ENCODE measurements at places on chromosomes 11 and 22.

GRCh38 chr11:95499516-95500135, 268.6 kb upstream of the SESN3 start:
- DNase-seq, result no peak

DNA sequence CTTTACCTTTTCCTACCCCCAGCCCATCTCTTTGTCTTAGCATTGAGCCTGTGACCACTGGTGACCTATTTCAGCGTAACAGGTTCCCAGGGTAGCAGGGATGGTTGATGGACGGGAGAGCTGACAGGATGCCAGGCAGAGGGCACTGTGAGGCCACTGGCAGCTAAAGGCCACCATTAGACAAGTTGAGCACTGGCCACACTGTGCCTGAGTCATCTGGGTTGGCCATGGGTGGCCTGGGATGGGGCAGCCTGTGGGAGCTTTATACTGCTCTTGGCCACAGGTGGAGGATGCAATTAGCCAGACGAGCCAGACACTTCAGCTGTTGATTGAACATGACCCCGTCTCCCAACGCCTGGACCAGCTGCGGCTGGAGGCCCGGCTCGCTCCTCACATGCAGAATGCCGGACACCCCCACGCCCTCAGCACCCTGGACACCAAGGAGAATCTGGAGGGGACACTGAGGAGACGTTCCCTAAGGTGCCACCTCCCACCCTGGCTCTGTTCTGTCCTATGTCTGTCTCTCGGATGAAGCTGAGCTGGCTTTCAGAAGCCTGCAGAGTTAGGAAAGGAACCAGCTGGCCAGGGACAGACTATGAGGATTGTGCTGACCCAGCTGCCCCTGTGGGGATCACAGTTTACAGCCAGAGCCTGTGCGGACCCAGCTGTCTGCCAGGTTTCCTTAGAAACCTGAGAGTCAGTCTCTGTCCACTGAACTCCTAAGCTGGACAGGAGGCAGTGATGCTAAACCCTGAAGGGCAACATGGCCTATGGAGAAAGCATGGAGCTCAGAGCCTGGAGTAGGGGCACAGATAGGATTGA, 29.8 kb downstream of the PIK3IP1 start:
- DNase-seq, result no peak

DNA sequence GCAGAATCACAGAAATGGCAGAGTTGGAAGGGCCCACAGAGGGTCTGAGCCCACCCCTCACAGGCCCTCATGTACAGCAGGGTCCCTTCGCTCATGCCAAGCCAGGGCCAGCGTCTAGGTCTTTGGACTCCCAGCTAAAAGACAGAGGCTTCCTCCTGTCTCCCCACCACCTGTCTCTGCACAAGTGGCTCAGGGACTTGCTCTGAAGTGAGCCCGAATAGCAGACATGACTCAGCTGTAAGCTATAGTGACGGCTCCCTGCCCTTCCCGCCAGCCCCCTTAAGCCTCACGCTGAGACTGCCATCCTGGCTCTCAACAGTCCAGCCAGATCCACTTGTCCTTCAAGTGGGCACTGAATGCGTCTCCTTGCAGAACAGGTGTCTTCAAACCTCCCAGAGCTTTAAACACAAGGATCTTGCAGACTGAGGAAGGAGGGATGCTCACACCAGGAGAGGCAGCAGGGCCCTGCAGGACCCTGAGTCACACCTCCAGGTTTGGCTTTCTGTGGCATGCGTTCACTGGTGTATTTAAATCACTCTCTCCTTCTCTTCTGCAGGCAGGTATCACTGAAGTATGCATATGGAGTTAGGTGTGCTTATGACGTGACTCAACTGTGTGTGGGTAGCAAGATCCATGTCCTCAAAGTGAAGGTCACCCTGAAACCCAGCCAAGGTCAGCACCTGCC, 154.9 kb downstream of the CACNA1I start:
- DNase-seq, result no peak

GRCh38 chr11:122093731-122094275, 22.2 kb downstream of the BLID start:
- DNase-seq, result no peak

- DNase-seq, result no peak
These were observed 813.1 kb upstream of the CCDC179 start for GRCh38 chr11:23673366-23673765.

- no peak for DNase-seq
These were observed 8.7 kb downstream of the SELENOM start for GRCh38 chr22:31098632-31099110.

DNA sequence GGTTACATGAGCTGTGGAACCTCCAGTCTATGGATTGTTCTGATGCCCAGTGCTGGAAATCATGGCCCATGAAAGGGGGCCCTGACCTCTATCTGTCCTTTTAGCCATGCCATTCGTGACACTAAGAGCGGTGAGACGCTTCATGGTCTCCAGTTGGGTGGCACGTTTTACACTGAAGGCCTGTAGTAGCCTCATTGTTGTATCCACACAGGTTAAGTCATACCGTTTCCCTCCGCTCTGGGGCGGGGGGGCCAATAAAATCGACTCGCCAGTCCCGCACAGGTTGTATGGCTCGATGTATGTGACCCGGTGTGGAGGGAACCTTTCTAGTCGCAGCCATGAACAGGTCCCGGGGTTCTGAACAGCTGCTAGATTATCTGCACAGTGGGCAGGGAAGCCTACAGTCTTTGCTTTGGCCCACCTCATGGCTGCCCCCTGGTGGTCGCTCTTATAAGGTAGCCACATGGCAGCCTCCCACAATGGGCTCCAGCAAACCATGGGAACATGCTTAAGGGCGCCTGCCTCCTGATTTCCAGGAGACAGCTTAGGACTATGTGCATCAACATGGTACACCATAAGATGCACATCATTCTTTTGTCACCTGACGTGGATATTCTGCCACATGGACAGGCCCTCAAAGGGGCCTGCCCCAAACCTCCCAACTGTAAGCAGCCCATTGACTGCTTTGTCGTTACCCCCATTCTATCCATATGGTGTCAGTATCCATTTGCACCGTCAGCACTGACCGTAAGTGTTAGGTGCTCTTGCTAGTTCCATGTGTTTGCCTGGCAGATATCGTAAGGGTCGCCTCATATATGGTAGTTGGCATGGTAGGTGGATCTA, 19.7 kb upstream of the APOL3 start:
- peak; percentile 92 for DNase-seq

DNA sequence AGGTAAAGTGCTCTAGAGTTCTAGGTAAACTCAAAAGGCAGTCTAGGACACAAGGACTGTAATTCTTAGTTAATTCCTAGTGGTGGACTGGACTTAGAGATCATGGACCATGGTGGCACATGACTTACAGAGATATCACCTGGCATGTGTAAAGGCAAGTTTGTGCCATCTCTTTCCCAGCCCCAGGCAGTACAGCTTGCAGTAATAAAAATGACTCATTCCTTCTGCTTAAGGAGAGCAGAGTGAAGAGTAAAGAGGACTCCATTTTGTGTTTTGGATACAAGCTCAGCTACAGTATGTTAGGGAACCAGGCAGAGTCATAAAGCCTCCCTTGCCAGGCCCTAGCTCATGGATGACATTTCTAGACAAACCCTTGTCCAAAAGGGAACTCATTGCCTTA, 629.9 kb downstream of the JRKL start:
- no peak for DNase-seq

- DNase-seq, result no peak
These were observed 63.4 kb downstream of the CACNG2 start for GRCh38 chr22:36640106-36640672.

GRCh38 chr22:45007391-45008185, 2.2 kb downstream of the PHF21B start:
- DNase-seq, result no peak
